ENCODE measurements at places on chromosomes 5 and 9. TPM values are rescaled to one million over a fixed set of nuclear protein-coding genes. Genes with fewer than 3 reads are reported as not detected.

The AQP3 gene
- total RNA-seq = 19.7 TPM

GRCh38 chr5:171269717-171270116 is 39.3 kb upstream of the TLX3 start:
- no peak for DNase-seq

The ZFR gene
- 95.5 TPM for total RNA-seq

DNA sequence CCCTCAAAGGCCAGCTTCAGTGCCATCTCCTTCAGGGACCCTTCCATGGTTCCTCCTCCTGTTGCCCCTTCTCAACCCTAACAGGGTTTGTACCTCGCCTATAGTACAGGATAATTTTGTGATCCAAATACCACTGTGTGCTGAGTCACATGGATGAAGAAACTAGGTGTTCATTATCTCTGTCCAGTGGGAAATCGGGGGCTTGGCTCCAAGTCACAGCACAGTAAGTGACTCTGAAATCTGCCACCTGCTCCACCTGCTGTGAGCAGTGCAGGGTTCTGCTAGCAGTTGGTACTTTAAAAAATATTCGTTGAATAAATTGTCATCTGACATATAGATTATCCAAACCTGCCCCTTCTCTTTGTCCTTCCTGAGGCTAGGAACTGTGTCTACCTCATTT is 123.2 kb upstream of the OTULINL start:
- no peak for DNase-seq

The AK8 gene
- 1.9 TPM for total RNA-seq

DNA sequence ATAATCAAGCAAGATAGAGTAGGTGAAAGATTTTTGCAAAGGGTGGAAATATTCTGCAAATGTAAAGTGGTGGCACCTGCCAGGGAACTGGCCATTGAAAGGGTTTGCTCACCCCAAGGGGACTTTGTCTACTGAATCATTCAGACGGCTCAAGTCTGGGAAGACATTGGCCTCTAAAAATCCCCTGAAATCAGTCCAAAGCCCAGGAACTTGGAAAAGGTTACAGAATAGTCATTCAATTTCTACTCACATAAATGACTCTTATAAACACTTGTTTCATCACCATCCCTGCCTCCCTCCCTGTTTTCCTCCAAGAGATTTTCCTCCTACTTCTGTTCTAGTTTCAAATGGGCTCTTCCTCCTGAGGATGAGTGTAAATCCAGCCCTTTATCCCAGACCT is 28.5 kb downstream of the ZNF366 start:
- peak; percentile 49 for DNase-seq

- DNase-seq = no peak
These were observed 260.1 kb downstream of the PRELID2 start for GRCh38 chr5:145574889-145575573.

GRCh38 chr5:55411876-55412275 is 104.1 kb downstream of the MTREX start:
- no peak for DNase-seq

DNA sequence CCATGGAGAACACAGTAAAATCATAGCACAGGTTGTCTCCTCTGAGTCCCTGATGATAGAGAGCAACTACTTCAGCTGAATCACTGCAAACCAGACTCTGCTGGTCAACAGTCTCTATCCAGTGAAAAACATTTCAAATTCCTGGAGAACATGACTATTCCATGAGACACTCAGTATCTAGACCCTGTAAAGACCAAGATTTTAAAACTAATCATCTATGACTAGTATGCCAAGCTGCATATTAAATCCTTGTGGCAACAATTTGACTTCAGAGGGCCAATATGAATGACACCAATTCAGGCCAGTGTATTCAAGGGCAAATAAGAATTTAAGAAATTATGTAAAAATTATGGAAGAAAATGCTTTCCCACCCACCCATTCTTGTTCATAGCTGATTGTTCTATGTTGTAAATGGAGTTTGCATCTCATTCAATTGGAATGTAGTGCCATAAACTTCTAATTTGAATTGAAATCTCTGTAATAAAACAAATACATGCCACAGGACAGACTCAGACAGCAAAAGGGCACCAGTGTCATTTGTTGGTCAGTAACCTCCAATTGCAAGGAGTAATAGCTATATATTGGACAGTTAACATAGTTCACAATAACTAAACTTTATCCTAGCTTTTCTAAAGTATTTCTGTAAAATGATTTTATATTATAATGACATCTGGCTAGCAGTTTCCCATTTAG is 80.1 kb upstream of the LPAR1 start:
- peak; percentile 39 for DNase-seq

The TMEM245 gene
- 20.0 TPM for total RNA-seq

GRCh38 chr9:128355451-128355850 is 15.1 kb downstream of the SLC27A4 start:
- DNase-seq = no peak

DNA sequence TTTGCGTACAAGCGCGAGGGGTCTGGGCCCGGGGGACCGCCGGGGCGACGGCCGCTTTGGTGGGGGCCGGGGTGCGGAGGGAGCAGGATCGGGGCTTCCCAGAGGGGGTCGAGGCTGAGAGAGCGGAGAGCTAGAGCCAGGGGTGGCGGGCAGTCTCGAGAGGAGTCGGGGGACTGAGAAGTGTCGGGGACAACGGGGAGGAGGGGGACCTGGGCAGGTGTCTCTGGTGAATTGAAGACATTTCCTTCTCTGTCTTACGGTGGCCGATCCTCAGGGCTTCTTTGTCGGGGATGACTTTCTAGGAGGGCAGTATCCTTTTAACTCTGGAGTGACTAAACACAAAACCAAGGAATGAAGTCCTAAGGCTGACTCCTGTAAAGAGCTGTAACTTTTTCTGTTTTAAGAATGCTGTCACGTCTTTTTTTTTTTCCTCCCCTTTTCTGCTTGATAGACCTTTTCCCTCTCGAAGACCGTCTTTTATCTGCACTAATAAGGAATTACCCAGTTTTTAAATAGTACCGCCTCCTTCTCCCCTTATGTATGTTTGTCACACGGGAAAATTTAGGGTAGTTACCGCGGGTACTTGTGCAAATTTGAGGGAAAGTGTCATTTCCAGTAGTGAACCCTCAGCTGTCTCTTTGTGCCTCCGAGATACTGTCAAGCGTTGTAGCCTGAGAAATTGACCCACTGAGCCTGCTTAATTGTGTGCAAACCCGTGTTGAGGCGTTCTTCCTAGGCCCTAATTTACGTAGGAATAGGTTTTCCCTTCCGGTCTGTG is 822 bp downstream of the DENND4C start:
- no peak for DNase-seq

DNA sequence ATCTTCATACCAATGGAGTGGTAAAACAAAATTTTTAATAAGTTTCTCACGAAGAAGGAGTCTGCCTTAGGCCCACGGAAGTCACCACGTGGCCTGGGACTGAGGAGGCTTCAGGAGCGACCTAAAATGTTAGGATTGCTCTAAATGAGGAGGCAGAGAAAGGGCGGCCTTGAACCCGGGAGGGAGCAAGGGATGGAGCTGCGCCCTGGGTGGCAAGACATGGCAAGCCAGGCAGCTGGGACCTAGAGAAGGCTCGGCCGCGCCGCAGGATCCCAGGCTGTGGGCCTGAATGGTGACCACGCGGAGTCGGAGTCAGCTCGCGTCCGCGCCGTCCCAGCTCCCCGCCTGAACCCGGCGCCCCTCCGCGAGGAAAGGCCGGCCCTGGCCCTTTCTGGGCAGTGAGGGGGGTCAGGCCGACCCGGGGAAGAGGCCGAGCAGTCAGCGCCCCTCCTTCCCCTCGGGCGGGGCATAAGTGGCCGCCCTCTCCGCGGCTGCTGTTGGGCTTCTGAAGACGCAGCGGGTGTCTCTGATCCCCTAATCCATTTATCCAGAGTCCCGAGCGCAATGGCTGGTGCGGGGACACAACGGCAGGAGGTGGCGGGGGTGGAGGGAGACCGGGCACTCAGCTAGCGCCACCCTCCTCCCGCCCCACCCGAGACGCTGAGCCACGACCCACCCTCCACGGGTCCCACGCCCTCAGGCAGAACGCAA is 10.6 kb downstream of the IRX1 start:
- no peak for DNase-seq

DNA sequence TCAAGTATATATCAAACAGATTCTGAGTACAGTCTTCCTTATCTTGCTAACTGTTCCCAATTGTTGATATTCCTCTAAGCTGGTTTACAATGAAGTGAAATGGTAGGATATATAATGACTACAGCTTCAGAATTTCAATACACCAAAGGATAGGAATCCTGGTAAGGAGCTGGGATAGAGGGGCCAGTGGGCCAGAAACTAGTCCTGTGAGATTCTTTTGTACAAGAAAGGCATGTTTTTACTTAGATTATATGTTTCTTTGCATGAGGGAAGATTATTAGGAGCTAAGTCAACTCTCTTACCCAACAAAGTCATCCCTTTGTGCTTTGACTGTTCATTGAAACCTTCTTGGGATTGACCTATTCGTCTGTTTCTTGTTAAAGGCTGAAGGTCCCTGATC is 435.7 kb downstream of the PLK2 start:
- DNase-seq = no peak

The SEMA5A gene
- 22.3 TPM for total RNA-seq

DNA sequence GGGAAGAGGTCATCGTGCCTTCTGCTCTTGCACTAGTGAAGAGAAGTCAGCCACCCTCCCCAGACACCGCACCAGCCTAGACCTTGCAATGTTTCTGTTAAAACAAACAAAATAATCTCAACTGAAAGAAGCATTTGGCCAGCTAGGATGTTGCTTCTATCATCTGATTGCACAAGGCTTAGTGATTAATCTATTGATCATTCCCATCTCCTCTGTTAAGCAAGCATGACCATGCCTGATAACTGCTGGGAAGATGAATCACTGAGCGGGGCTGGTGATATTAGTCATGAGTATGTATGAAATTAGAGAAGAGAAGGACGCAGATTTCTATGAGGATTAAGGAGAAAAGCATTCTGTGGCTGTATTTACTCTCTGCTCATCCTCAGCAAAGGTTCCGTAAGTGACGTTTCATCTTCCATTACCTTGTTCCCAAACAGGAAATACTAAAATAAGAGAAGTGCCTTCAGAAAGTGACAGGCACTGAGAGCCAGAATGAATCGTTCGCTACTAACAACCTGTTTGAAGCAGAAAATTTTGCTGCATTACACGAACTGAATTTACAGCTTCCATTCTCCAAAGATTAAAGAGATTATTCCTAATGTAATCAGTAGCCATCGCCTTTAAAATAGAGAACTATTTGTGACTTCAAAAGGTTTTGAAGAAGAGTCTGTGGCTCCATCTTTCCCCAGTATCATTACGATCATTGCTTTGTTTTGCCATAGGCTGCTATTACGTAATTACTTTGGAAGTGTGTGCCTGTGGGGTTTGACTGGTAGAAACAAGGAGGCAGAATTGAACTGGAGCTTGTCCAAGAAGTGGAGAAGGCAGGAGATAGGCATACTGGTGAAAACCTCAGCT is 219.1 kb downstream of the MED10 start:
- DNase-seq = peak; percentile 85

GRCh38 chr5:127684726-127685467 is 18.3 kb upstream of the CCDC192 start:
- DNase-seq = no peak

DNA sequence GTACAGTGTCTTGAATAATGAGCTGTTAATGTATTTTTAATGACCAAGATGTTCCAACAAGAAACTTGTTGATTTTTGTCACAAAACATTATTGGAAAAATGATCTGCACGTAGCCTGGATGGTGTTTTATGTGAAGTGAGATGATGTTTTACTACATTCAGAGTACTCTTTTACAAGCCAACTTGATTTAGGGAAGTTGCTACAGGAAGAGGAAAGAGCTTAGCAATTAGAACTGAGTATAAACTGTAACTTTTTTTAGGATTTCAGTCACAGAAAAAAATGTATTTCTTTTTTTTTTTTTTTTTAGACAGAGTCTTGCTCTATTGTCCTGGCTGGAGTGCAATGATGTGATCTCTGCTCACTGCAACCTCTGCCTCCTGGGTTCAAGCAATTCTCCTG is 113.6 kb upstream of the ADRA1B start:
- no peak for DNase-seq

DNA sequence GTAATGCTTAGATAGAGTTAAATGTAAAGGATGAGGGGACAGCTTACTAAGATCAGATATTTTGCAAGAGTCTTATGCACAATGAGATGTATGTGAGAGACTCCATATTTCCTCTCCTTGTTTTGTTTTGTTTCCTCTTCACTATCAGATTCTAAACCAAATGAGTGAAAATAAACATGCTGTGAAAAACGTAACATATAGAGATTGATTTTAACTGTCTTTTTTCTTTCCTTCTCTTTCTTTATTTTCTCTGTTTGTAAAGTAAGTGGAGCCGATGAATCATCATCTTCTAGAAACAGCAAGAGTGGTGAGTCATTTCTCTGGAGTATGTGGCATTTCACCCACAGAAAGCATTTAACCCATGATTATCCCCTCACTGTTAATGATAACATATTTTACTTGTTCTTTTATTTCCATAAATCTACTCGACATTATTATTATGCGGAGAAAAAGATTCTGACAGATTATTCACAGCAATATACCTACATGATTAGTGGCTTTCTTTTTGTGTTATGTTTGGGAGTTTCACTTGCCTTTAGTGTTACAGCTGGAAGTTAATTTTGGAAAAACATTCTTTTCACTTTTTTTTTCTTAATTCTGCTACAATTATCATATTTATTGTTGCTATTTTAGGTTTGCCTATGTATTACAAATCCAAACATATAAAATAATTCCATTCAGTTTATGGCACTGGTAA is 2.1 kb upstream of the ANXA1 start:
- peak; percentile 9 for DNase-seq

The CSF1R gene
- not detected for total RNA-seq

DNA sequence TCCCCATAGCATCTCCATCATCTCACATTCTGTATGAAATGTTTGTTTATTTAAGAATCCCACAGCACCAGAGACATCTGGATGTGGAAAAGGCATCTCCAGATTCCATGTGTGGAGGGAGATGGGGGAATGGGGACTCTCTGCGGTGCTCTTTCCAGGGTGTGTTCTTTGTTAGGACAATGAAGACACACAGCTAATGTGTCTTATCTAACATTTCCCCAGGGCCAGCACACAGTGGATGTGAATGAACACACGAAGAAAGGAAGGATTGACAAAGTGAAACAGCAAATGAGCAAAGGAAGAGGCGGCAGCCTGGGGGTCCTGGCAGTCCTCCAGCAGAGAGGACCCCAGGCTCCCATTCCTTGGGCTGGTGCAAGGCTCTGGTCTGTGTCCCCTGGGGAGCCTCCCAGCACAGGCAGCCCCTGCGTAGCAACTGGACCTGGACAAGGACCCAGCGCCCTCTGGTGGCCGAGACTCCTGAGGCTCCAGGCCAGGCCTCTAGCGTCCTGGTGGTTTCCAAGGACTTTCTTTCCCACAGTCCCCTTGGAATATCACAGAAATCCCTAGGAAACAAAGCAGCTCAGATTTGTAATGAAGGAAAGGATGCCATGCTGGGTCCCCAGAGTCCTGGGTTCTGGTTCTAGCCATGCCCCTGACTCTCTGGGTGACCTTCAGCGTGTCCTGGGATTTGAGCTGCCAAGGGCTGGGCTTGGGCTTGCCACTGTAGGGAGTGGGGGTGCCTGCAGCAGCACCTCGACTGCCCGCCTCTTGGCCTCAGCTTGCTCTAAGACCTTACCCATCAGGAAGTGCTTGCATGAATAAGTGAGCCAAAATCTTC is 3.5 kb upstream of the PDLIM7 start:
- peak; percentile 87 for DNase-seq

The COL15A1 gene
- total RNA-seq = 1.2 TPM

Measured in MG63 (cell line).